ENCODE measurements at places on chromosomes 7 and 10. TPM values are rescaled to one million over a fixed set of nuclear protein-coding genes. Genes with fewer than 3 reads are reported as not detected.

BHLHA15 gene
- total RNA-seq: not detected

- no peak overlapping the region for H3K4me3 ChIP-seq
- no peaks in the 10 kb centered on the region for H3K36me3 ChIP-seq
- peak; percentile 57 for DNase-seq
- peaks cover 23% of the 10 kb centered on the region for H3K4me1 ChIP-seq
Measured at GRCh38 chr10:3433988-3434387, 261.4 kb upstream of the PITRM1 start.

GRCh38 chr10:91689731-91690168, 56.9 kb upstream of the PPP1R3C start:
- H3K4me3 ChIP-seq: no peak overlapping the region
- no peaks in the 10 kb centered on the region for H3K36me3 ChIP-seq
- H3K4me1 ChIP-seq: peaks cover 11% of the 10 kb centered on the region
- peak overlapping the region; percentile 81 for H3K27ac ChIP-seq

DNA sequence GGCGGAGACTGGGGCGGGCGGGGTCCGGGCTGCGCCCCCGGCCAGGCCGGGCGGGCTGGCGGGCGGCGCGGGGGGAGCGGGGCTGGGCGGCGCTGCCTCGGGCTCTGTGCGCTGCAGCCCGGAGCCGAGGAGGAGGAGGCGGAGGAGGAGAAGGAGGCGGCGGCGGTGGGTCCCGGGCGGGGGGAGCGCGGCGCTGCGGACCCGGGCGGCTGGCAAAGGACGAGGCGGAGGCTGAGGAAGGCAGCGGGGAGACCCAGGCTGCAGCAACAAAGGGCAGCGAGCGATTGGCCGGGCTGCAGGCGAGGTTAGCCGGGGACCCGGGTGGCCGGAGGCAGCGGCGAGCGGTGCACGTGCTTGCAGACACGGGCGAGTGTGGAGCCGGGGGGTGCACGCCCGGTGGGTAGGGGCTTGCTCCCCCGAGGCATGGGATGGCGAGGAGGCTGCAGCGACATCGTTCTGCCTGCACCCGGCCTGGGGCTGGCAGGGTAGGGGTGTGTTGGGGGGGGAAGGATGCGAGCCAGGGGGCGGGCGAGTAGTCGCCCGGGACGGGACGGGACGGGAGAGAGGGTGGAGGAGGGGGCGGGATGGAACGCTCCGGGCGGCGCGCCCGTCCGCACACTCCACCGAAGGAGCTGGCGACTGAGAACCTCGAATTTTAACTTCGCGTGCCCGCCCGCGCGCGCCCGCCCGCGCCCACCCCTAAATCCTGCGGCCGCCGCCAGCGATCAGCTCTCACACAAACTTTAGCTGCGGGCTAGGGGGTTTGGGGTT, 844 bp upstream of the KAT6B start:
- peak; percentile 90 for DNase-seq
- no peaks in the 10 kb centered on the region for H3K27me3 ChIP-seq
- peak overlapping the region; percentile 91 for H3K4me3 ChIP-seq
- no peak overlapping the region for H3K27ac ChIP-seq
- H3K36me3 ChIP-seq: no peaks in the 10 kb centered on the region
- H3K4me1 ChIP-seq: peaks cover 28% of the 10 kb centered on the region
